Femur (tissue), 1 donor: ENCODE measurements at places on chromosomes 3 and 15.
A peak's percentile ranks its signal among the peaks of the same experiment; 100 is the strongest.

GRCh38 chr15:70617076-70617910 lies 146.1 kb downstream of the UACA start:
- DNase-seq = no peak

GRCh38 chr3:183182732-183183610 lies 20.4 kb upstream of the LAMP3 start:
- no peak for DNase-seq

- no peak for DNase-seq
Observed at GRCh38 chr15:52106641-52107040, 5.9 kb downstream of the BCL2L10 start.

DNA sequence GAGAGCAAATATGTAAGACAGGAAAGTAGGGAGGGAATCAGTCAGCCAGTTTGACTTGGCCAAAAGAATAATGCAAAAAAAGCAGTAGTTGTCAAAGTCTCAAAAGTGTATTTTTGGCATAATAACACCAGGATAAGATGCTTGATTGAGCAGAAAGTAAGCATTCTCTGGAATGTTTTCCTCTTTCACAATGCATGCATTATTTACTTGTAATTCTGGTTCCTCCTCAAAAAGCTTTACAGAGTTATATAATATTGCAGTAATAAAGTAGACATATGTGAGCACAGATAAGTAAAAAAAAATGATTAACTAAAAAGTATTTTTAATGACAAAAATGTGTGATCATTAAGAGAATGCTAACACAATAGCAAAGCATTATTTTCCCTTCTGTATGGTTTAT lies 285.9 kb upstream of the BCHE start:
- DNase-seq = no peak

GRCh38 chr3:98763076-98763475 lies at the start of gene ST3GAL6:
TSS of gene ST3GAL6 (plus strand) at chr3:98763340. CDS start at chr3:98768441, 5,101 bp downstream.
- no peak for DNase-seq

DNA sequence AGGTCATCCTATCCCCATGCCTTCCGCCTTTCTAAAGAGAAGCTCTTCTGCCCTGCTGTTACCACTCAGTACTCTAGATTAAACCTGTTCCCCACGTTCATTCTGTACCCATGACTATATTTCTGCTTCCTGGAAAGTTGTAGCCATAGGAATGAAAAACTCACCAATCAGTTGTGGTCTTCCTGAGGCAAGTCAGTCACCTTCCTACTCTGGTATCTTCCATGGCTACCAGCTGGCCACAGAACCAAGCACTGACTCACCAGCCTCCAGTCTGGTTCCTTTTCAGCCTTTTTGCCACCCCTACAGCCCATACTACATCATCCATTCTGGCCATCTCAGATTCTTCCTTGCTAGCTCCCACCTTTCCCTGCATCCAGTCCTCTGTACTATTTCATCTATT lies 46.4 kb downstream of the TMEM44 start:
- no peak for DNase-seq

GRCh38 chr3:151037746-151038477 lies 47.6 kb upstream of the MED12L start:
- peak; percentile 65 for DNase-seq

GRCh38 chr3:54121414-54122323 lies 683 bp upstream of the CACNA2D3 start:
- DNase-seq = peak; percentile 33

DNA sequence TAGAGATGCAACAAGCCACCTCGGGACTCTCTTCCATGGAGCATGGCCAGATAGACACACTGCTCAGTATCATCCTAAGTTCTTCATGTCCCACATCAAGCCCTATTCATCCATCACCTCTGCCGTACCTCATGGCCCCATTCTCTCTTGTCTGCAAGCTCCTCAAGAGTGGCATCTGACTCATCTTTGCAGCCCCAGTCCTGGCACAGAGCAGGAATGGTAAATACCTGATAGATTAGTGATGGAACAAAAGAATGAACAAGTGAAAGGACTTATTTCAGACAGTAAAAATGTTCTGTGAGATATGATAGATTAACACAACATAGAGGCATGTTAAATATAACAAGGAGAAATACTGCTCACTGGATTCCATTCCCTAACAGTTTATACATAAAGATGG lies 176.4 kb downstream of the ISL2 start:
- DNase-seq = no peak

DNA sequence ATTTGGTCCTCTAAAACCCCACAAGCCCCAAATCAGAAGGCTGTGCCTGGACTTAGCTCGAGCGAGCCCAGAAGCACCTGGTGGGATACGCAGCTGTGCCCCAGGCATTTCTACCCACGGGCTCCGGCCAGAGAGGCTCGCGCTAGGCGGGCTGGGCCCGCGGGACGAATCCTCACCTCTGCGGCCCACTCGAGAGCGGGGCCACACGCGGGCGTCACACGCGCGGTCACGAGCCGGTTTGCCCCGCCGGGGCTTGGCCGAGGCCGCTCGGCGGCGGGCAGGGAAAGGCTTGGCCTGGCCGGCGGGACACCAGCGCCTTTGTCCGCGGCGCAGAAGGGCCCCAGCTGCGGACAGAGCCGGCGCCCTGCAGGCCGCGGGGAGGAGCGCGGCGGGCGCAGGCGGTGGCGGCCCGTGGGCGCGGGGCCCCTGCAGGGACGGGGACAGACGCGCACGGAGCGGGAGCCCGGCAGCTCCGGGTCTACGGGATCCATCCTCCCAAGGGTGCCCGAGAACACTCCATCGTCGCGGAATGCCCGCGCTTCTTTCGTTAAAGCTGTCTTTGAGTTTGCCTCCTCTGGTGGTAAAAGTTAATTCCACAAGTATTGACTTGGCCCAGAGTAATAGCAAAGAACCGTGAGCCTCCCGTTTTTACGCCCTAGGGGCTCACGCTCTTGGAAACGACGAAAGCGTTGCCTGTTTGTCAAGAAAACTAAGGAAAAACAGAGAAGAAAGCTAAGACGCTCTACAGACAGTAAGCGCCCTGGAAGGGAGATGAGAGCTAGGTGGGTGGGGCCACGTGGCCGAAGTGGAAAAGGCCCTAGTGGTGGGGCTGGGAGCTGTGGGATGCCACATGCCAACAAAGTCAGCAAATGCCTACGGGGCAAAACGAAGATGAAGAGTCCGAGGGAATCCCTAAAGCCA lies 26.4 kb downstream of the TYRO3 start:
- DNase-seq = peak; percentile 85

DNA sequence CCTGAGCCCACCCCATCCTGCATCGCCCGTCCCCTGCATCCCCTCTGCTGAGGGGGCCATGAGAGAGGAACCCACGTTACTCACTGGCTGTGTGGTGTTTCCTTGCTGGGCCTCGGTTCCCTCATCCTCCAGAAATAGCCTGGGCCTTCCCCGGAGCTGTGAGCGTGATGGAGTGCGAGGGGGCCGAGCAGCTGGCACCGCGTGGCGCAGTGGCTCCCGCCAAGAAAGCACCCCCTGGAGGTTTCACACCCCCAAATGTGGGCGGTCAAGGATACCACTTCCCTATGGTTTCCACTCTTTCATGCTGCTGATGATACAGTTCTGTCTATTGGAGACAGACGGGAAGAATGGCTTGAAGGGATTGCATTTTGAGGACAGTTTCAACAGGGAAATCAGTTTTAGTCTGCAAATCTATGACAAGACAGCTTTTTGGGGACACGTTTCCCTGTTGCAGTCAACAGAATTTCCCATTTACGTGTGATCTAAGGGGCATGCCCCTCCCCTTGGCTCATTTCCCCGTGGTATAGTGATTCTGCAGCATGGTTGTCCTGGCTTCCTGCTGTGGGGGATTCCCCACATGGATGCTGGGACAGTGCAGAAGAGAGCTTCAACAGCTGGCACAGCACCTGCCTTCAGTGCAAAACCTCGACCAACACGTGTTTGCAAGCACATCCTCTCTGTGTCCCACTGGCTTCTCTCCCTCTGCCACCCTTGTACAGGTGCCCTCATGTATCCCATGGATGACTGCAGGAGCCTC lies 377.5 kb downstream of the LRTM1 start:
- DNase-seq = no peak

DNA sequence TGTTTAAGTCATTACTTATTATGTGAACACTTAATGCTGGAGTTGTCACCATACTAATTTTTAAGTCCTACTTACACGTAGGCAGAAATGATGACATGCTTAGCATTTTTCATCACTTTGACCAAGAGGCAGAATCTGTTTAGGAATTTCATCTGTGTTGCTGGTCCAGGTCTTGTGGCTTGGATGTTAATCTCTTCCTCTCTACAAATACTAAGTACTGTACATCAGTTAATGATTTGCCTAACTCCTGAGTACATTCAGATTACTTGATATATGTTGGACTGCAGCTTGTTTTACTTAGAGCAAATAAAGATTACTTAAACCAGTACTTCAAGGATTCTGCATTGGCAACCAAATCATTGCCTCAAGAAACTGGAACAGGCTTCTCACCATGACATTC lies 8.6 kb downstream of the SNRK start:
- DNase-seq = no peak

DNA sequence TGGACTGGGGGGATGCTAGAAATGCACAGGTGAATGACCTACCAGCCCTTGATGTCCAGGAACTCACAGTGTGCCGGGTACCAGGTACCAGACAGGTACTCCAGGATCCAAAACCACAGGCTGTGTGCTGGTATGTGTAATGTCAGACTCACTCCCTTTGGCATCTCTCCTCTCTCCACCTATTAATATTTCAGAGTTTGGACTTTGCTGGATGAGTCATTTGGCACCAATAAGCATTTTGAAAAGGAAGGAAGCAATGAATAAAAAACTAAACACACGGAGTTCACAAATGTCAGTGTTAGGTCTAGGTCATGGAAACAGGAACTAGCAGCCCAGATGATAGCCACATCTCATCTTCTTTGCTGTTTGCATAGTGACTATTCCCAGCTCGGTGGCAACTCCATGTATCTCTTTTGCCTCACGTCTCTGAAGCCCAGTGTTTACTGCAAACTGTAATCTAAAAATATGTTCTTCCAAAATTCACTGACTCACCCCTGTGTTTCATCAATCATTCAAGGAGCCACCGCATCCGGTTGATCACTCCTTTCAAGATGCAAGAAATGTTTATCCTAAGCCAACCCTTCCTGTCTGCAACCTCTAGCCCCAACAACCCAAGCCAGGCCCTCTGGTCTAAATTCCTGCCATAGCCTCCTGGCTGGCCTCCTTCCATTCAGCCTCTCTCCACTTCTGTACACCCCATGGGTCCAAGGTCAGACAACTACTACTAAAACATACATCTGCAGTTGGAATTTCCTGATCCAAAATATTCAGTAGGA lies 8.4 kb downstream of the ITGB5 start:
- peak; percentile 47 for DNase-seq

GRCh38 chr3:132159145-132159544 lies 124.3 kb upstream of the CPNE4 start:
- DNase-seq = no peak

DNA sequence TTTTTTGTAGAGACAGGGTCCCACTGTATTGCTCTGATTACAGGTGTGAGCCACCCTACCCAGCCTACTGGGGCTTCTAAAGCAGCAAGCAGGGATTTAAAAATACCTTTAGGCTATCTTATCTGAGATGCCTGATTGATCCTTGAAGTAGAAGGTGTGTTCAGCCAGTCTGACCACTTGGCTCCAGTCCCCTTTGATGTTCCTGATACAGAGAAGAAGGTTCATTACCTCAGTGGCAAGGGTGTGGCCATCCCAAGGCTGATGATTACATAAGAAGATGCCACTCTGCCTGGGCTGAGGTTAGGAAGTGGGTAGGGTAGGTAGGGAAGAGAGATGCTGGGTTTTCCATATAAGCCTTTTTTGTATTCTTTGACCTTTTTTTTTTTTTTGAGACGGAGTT lies 11.2 kb upstream of the DCAF1 start:
- DNase-seq = no peak

- DNase-seq = no peak
Observed at GRCh38 chr3:152185891-152186630, 82.7 kb upstream of the MBNL1 start.

DNA sequence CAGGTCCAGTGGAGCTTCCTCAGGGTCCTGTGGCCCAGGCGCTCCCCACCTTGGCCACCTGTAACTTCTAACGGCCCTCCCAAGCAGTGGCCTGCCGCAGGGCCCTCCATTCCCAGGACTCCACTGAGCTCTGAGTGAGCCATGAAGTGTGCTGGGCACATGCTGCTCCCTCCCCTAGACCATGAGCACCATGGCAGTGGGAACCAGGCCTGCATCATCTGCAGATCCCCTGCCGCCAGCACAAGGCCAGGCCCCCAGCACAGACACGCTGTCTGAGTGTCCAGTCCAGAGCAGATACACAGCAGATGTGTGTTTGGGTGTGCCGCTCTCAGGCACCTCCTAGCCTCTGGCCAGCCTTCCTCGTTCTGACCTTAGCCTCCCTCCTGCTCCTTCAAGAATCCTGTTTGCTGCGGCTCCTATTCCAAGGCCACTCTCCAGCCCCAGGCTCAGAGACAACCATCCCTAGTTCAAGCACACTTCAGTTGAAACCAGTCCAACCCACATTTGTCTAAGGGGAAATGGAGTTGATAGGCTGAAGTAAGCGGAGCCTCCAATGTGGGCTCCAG lies 7.0 kb upstream of the KLF15 start:
- DNase-seq = no peak

GRCh38 chr3:6739288-6739687 lies 121.6 kb upstream of the GRM7 start:
- DNase-seq = no peak

GRCh38 chr3:31242026-31242960 lies 290.4 kb upstream of the STT3B start:
- DNase-seq = no peak

DNA sequence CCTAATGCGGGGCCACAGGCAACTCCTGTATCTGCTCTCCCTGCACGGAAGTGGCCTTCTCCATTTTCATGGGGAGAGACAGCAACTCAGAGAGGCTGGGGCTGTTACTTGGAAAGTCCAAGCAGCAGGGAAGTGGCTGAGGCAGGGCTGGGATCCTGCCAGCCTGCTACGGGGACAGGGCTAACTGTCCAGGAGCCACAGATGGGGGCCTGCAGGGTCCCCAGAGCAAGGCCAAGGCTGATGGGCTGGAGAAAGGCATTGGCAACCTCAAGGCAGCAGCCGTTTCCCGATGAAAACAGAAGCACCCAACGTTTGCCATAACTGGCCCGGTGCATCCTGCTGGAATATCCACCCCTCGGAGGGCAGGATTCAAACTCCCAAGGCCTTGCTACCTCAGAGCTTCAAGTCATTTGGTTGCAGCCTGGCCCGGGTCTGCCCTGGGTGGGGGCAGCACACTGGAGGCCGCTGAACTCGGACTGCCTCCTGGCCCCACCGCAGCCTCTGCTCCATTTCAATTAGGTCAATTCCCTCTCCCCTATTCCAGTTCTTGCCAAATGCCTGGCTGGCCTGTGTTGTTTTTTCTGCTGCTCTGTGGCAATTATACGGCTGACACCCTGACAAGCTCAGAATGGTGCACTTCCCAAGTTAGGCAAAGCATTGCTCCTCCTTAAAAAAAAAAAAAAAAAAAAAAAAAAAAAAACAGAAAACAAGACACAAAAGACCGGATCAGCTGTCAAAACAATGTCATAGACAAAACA lies 143.5 kb downstream of the NUP210 start:
- no peak for DNase-seq

DNA sequence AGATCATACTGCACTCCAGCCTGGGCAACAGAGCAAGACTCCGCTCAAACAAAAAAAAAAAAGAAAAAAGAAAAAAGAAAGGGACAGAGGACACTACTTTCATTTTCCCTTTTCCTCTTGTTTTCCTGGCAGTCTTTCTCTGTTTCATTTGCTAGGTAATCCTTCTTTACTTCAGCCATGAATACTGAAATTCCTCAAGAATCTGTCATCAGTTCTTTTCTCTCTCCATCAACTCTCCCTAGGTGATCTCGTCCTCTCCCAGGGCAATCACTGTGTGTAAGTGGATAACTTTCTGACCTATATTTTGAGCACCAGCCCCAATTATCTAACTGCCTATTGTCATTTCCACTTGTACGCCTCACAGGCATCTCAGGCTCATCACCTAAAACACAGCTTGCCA lies 51.5 kb downstream of the TTC23 start:
- no peak for DNase-seq

- no peak for DNase-seq
Observed at GRCh38 chr3:150104564-150104963, 133.9 kb upstream of the PFN2 start.
